Mesothelial cell of epicardium (in vitro differentiated cells): ENCODE measurements at places on chromosomes 13 and 19.
A peak's percentile ranks its signal among the peaks of the same experiment; 100 is the strongest.

- no peak for DNase-seq
These were observed 57.8 kb downstream of the WTIP start for GRCh38 chr19:34539396-34539795.

GRCh38 chr13:99617474-99618255, 116.4 kb downstream of the TM9SF2 start:
- peak; percentile 41 for DNase-seq

GRCh38 chr13:25335856-25336255, 34.4 kb downstream of the NUP58 start:
- no peak for DNase-seq

DNA sequence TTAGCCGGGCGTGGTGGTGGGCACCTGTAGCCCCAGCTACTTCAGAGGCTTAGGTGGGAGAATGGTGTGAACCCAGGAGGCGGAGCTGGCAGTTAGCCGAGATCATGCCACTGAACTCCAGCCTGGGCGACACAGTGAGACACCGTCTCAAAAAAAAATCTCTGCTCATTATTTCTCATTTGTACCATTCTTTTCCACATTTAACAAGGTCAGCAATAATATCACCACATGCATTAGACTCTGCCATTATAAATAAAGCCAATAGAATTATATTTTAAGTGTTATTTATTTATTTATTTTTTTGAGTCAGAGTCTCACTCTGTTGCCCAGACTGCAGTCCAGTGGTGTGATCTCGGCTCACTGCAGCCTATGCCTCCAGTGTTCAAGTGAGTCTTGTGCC, 24.2 kb downstream of the UGGT2 start:
- no peak for DNase-seq

DNA sequence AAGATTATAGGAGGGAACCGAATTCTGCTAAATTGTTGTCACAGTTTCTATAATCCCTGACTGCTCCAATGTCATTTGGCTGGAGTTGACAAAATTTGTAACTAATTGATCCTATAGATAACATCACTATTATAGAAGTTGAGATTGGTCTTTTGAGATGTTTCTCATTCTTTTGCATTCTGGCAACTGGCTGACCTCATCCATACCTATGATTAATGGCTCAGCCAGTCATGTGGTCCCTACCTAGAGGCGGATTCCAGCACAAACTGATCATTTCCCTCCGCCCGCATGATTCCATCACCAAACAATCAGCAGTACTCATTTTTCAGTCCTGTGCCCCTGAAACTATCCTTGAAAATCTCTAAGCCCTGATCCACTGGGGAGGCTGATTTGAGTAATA, 4.2 kb downstream of the PSG2 start:
- no peak for DNase-seq

- no peak for DNase-seq
These were observed 21.1 kb downstream of the KBTBD6 start for GRCh38 chr13:41111454-41111853.

DNA sequence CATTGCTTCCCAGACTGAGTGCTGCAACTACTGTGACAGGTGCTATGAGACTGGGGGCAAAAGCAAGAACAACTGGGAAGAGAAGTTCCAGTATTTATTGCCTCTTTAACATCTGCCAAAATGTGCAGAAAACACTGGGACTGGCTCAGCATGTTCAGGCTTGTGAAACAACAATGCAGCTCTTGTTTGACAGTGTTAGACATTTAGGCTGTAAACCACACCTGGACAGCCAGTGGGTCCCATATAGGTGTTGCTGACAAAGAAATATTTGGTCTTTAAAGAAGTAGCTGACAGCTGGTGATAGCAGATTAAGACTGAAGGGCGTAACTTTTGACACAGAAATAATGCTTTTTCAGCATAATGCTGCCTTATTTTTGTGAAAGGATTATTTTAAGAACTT, 88.1 kb downstream of the STOML3 start:
- no peak for DNase-seq

- no peak for DNase-seq
These were observed 40.0 kb downstream of the DZIP1 start for GRCh38 chr13:95604556-95604915.

- no peak for DNase-seq
These were observed 238.3 kb upstream of the MAB21L1 start for GRCh38 chr13:35714588-35715377.

- no peak for DNase-seq
These were observed 24.1 kb downstream of the SLC25A30 start for GRCh38 chr13:45393941-45394570.

DNA sequence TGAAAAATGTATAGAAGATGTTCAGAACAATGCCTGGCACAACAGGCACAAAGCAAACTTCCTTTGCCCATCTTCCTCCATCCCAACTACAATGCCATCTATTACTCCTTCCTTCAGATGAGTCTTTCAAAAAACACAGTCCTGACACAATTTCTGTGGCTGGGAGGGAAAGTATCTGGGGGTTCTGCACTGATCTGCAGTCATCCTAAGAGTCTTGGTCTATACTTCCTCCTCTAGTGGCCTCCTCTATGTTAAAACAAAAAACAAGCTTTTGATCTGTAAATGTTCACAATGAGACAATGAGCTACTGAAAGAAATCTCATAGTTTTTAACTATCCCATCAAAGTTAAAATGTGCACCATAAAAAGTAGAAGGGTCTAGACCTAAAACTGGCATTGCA, 44.8 kb downstream of the USP12 start:
- no peak for DNase-seq

- DNase-seq, result no peak
These were observed 18.8 kb downstream of the TMEM143 start for GRCh38 chr19:48344892-48345291.

GRCh38 chr13:65642301-65642700, 1587.8 kb downstream of the PCDH9 start:
- no peak for DNase-seq

DNA sequence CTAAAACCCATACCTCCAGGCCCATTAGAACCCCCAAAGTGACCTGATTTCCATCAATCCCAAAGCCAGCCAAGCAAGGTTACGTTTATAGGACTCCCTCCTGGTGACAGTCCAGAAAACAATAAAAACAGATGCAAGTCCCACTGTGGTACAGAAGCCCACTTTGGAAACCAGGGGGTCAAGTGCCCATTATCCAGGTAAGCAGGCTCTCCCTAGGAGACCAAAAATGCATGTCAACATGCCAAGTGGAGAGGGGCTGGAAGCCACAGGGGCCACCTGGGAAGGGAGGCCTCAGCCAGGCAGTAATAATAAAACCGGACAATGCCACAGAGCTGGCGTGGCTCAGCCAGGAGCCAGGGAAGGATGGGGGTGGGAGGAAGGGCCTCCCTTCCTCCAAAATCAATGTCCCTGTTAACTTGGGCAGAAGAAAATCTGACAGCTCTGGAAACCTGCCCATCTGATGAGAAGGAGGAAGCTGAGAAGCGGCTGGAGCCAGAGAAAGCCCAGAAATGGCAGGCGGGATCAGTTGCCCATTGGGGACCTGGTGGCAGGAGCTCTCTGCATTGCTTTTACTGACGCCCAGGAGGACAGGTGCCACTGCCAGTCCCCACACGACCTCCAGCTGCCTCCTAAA, 160.4 kb downstream of the ZIC5 start:
- no peak for DNase-seq

DNA sequence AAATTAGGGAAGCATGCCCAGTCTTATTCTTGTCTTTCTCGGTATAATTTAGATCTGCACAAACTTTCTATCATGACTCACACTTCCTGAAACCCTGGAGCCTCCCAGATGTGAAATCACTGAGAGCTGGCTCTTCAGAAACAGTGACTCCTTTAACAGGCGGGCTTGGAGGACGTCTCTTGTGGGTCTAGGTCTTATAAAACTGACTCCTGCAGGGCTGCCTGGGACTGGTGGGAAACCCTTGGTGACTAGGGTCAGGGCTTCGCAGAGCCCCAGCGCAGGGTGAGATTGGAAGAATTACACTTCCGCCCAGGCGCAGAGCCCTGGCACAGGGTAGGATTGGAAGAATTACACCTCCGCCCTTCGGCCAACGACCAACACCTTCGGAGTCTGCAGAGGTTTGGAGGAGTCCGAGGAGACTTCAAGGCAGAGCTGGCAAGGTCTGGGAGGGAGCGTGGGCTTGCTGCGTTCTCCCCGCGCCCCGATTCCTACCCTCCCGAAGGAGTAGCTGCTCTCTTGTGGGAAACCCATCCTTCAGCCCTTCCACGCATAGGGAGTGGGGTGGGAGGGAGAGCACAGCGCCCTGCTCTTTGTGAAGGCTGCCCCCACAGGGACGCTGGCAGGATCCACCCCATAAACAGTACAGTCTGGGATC, 43.4 kb upstream of the MAP3K10 start:
- DNase-seq, result no peak

- no peak for DNase-seq
These were observed 1361.3 kb downstream of the PCDH9 start for GRCh38 chr13:65868884-65869283.

DNA sequence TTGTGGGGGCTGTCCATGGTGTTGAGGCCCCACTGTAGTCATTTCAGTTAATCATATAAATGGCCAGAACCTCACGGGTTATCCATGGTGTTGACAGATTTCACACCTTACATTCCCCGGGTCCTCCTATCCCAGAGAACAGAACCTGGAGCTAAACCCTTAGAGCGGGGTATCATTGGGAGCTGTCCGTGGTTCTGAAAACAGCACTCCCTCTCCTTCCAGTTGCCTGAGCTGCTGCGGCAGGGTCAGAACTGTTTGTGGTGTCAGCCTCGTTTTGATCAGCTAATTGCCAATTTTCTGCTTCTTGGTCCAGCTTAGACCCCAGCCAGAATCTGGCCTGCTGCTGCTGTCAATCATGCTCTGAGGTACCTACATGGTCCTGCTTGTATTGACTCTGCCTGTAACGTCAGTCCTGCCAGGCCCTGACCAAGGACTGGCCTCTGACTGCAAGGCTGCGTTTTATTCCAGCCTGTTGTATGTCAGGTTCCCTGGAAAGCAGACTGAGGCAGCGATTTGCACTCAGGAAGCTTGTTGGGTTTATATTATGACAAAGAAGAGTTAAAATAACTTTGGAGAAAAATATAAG, 55.8 kb upstream of the KCTD15 start:
- peak; percentile 71 for DNase-seq

DNA sequence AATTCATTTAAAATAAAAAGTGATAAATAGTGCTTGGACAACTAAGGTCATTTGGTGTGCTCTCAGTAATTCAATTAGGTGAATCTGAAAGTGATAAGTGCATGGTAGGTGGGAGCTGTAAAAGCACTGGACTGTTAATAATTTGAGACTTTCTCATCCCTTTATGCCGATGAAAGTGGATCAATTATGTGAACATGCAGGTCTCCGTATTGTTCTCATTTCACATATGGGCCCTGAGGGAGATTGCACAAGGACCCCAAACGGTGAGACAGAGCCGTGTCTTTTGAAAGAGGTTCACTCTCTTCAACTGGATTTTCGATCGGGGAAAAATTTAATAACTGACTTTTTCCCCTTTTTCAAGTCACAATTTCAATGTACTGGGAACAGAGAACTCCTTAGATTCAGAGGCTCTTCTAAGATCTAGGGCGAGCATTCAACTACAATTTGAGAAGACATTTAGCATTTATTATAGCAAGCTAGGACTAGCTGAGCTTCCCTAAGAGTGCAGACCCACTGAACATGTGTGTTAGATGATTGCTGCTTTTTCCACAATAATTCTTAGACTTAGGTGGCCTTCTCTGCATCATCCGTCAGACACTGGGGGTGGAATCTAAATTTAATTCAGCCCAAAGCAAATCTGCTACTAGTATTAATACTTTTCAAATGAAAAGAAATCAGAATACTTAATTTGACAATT, 347.6 kb downstream of the OXGR1 start:
- no peak for DNase-seq

GRCh38 chr13:75724752-75725517, 88.8 kb downstream of the LMO7 start:
- no peak for DNase-seq

DNA sequence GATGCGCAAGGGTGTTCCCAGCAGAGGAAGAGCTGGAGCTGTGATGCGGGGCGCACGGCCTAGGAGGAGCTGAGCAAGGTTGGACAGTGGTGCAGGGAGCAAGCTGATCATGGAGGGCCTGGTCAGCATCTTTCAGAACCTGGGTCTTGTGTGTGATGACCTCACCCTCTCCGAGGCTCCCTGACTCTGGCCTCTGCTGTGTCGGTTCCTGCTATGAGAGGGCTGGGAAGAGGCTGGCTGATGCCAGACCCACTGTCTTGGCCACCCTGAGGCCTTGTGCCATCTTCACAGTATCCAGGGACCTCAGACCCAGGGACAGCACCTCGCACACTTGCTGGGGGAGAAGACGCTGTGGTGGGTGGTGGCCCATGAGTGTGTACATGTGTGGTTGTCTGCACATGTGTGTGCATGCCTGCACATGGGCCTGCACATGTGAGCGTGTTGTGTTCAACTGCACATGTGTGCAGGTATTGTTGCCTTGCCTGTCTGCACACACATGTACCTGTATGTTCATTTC, 16.5 kb upstream of the C13orf46 start:
- peak; percentile 9 for DNase-seq

DNA sequence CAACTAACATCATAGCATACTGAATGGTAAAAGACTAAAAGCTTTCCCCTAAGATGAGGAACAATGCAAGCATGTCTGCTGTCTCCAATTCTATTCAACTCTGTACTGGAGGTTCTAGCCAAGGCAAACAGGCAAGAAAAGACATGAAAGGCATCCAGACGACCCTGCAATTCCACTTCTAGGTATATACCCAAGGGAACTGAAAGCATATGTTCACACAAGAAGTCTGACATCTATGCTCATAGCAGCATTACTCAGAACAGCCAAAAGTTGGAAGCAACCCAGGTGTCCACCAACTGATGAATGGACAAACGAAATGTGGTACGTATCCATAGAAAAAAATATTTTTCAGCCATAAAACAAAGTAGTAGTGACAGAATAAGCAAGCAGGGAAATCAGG, 39.1 kb downstream of the PEPD start:
- no peak for DNase-seq

DNA sequence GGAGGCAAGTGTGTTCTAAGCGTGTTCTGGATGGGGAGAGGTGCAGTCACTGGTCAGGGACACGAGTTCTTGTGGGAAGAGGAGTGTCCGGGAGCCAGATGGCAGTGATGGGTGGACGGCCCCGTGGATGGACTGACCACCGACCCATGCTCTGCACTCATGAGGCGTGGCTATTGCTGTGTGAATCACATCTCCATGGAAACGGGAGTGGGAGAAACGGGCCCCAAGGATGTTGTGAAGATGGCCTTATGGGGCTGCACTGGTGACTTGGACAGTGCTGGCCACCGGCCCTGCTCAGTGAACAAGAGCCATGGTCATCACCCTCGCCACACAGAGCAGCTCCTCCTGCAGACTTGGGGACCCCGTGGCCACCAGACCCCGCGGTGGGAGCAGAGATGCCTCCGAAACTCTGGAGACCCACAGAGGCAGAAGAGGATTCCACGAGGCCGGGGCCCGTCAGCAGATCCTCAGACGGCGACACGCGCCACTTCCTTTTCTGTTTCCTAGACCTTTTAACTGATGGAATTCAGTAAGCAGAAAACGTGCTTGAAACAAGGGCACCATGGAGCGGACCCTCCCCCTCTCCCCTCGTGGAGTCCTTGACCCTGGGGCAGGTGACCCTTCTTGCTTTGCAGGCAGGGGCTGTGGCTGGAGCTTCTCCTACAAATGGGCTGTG, 47.5 kb downstream of the GAS6 start:
- DNase-seq, result no peak

- no peak for DNase-seq
These were observed 381.1 kb downstream of the LIG4 start for GRCh38 chr13:107834281-107834680.

GRCh38 chr19:49614096-49614833, 23.3 kb downstream of the PRR12 start:
- no peak for DNase-seq
